ENCODE measurements at places on chromosomes 12 and 14. TPM values are rescaled to one million over a fixed set of nuclear protein-coding genes. Genes with fewer than 3 reads are reported as not detected.

Gene SETD1B
- total RNA-seq: 9.4 TPM

Gene AKAP6
- 6.5 TPM for total RNA-seq

Gene SLC10A1
- total RNA-seq: not detected

Gene OTUB2
- total RNA-seq: not detected

Gene DDX55
- 53.1 TPM for total RNA-seq

Gene CEBPE
- not detected for total RNA-seq

Gene SLC25A47
- 2.5 TPM for total RNA-seq

Gene ZNF740
- 10.2 TPM for total RNA-seq

Gene KRT7
- 8.5 TPM for total RNA-seq

DNA sequence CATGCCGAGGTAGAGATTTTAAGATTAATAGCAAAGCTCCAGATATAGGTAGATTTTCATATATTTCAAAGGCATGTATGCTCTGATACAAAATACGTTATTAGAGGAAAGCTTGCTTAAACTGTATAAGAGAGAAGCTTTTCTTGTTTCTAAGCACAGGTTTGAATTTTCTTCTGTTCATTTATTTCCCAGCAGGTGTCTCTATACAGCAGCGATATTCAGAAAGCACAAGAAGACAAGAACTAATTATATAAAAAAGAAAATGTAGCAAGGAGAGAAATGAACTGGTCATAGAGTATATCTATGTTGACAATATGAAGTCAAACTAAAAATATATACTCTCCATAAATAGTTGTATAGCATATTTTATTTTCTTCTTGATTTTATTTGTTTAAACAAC is 307.4 kb upstream of the NOVA1 start:
- no peaks in the 10 kb centered on the region for H3K4me1 ChIP-seq
- no peaks in the 10 kb centered on the region for H3K27me3 ChIP-seq
- H3K4me3 ChIP-seq: no peak overlapping the region
- H3K27ac ChIP-seq: no peak overlapping the region
- no peaks in the 10 kb centered on the region for H3K36me3 ChIP-seq
- DNase-seq: no peak

DNA sequence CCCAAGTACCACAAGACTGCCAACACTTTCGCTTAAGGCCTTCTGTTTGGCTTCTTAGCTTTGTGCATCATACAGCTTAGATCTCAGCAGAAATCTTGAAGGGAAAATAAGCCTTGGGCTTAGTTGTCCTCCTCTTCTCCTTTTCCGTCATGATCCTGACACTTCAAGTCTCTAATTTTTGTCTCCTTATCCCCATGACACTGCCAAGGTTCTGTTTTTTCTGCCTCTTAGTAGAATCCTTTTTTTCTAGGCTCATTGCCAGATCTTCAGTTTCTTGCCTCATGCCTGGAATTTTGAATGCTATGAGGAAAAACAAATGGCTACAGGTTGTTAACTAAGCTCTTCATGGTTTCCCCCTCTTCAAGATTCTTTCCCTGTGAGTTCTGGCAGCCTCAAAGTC is 450.4 kb downstream of the LRFN5 start:
- no peaks in the 10 kb centered on the region for H3K36me3 ChIP-seq
- DNase-seq: no peak
- H3K4me3 ChIP-seq: no peak overlapping the region

GRCh38 chr12:95594136-95594535 is 42.9 kb upstream of the USP44 start:
- H3K36me3 ChIP-seq: no peaks in the 10 kb centered on the region
- no peaks in the 10 kb centered on the region for H3K27me3 ChIP-seq
- no peak overlapping the region for H3K4me3 ChIP-seq
- no peaks in the 10 kb centered on the region for H3K4me1 ChIP-seq
- no peak for DNase-seq
- no peak overlapping the region for H3K27ac ChIP-seq

DNA sequence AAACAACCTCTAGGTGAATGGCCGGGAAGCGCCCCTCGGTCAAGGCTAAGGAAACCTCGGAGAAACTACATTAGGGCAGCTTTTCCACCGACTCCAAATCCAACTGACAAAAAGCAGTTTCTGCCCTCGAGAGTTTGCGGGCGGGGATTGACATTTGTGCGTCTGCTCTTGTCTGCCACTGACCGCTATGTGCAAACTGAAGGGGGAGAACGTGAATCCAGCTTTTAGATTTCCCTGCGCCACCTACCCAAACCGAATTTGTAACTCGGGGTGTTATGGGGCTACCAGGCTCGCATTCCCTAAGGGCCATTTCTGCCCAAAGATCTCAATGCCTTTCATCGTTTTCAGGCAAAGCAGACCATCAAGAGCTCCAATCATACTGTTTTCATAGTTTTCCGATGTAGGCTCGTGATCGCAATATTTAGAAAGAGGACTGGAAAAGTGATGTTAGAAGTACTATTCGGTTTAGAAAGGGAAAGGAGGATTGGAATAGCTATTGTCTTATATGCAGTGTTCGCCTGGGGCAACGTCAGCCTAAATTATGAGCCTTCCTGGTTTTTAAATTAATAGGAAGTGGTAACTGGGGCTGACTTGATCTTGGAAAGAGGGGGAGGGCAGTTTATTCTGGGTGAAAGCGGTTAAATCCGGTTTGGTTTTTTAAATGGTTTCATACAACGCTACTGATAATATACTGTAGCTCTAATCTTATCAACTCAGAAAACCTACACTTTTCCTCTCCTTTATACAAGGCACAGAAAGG is 45.4 kb downstream of the BCAT1 start:
- no peak overlapping the region for H3K27ac ChIP-seq
- H3K27me3 ChIP-seq: peaks cover 4% of the 10 kb centered on the region
- no peaks in the 10 kb centered on the region for H3K36me3 ChIP-seq
- no peak for DNase-seq
- no peaks in the 10 kb centered on the region for H3K4me1 ChIP-seq

DNA sequence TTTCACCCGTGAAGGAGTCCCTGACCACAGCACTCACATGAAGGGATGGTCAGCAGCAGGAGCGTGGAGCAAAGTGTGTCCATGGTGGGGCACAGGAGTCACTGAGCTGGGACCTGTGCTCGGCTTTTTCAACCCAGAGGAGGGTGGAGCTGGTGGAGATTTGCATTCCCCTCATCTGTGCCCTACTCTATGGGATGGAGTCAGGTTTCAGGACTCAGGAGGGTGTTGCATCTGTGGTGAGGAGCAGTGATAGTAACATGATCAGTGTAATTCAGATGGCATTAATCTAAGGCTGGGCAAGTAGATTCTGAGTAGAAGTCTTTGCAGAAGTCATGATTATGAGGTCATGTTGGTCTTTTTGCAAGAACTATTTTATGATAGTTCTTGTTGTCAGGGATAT is 511.9 kb downstream of the TMEM121 start:
- H3K27me3 ChIP-seq: no peaks in the 10 kb centered on the region
- H3K36me3 ChIP-seq: no peaks in the 10 kb centered on the region
- DNase-seq: no peak
- no peaks in the 10 kb centered on the region for H3K4me1 ChIP-seq

DNA sequence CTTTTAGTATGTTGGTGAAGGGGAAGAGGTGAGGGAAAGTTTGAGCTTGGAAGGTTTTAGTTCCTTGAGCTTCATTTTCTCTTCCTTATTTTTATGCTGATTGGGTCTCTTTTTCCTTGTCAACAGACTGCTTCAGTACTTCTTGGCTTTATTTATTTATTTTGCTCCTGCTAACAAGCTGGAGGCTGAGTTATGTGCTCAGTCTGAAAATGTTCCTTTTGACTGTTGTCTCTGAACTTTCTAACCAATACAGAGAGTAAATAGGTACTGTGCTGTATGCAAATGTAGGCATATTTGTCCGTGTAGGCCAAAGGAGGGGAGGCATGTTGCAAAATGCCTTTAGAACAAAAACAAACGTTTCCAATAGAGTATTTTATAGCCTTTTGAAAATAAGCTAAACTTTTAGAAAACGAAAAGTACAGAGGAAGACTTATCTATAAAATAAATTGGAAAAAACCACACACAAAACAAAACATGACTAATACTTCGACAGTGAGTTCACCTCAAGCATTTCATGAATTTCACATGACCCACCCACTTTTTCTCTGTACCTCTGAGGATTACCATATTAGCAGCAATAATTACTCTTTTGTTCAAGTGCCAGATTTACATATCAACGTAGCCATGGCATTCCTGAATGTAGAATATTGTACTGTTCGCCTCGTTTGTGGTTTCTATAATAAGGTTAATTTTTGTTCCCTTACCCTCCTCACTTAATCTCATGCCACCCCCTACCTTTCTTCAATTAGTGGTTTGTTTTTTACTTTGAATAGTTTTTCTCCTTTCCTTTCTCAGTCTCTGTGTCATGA is 4.7 kb upstream of the CREBL2 start:
- no peak for DNase-seq
- H3K27ac ChIP-seq: peak overlapping the region; percentile 86
- no peaks in the 10 kb centered on the region for H3K4me1 ChIP-seq
- H3K27me3 ChIP-seq: no peaks in the 10 kb centered on the region
- no peaks in the 10 kb centered on the region for H3K36me3 ChIP-seq

All from tibial nerve (tissue), 4 donors.